ENCODE measurements at places on chromosomes 4 and X.

DNA sequence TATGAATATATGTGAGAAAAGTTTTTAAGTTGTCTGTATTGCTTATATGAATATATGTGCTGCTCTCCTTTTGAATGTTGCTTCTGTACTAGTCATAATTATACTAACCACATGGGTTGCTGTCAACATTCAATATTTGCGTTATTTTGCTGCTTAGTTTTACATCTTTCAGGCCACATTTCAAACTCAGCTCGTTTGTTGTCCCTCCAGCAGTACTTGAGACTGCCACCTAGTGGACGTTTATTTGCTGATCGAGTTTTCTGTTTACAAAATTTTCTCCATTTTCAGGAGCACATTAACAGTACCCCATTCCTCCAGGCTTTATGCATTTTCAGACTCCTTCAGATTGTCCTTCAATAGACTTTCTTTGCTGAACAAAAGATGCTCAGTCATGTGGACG lies 75.8 kb downstream of the NUDT11 start:
- no peak for DNase-seq

DNA sequence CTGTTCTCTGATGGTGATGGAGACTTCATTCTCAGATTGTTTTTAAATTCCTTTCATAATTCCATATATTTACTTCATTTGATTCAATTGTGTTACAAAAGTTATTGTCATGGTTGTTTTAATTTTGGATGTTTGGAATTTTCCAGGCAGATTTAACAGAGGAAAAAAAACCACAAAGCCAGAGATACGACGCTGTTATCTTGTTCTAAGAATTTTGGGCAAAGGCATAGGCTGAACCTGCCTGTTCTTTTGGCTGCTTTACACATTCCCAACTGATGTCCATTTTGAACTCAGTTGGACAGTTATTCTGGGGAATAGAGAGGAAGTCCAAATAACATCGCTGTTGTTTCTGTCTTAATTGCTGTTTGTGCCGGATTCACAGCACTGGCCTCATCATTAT lies 65.7 kb downstream of the LINC00632 start:
- DNase-seq: no peak

GRCh38 chrX:77930581-77930980 lies 20.1 kb downstream of the ATP7A start:
- no peak for DNase-seq

- DNase-seq: no peak
Observed at GRCh38 chrX:36462142-36462541, 542.6 kb downstream of the CFAP47 start.

GRCh38 chrX:6917666-6918065 lies 229.8 kb upstream of the STS start:
- DNase-seq: no peak

- DNase-seq: no peak
Observed at GRCh38 chr4:174259580-174259979, 23.9 kb downstream of the FBXO8 start.

DNA sequence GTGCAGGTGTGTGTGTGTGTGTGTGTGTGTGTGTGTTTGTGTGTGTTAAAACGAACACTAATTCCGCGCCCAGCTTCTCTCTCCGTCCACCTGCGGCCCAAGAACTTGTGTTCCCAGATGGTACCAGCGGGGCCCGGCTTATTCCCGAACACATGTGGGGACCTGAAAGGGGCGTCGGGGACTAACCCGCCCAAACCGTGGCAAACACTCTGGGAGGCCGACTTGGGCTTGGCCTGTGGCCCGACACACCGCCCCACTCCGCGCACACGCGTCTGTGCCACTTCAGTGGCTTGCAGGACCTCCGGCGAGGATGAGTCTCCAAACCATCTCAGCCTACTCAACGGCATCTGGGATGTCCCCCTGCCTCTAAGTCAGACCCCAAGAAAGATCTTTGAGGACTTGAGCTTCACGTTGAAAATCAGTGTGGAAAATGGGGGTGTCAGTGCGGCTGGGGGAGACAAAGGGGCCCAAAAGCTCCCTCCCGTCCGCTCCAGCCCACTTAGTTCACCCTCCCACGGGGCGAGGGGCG lies 790 bp upstream of the HHIP start:
- DNase-seq: no peak

DNA sequence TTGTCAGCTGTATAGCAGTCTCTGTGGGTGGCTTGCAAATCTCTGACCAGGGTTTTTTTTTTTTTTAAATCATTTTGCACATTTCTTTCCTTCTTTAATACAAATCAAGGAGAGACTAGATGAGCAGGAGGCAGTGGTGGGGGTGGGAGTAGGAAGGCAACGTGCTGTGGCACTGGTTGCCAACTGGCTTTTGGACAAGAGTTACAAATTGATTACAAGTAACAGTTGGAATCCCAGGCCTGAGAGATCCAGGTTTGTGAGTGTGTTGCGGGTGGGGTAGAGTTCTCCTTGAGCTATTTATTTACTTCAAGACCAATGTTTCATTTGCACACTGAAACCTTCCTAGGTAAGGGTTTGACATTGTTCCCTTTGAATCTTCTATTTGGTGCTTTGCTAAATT lies 325.3 kb downstream of the AFF2 start:
- DNase-seq: no peak

GRCh38 chrX:50769389-50770063 lies 44.5 kb downstream of the SHROOM4 start:
- no peak for DNase-seq

GRCh38 chrX:123731987-123732669 lies 724 bp downstream of the THOC2 start:
- peak; percentile 8 for DNase-seq

DNA sequence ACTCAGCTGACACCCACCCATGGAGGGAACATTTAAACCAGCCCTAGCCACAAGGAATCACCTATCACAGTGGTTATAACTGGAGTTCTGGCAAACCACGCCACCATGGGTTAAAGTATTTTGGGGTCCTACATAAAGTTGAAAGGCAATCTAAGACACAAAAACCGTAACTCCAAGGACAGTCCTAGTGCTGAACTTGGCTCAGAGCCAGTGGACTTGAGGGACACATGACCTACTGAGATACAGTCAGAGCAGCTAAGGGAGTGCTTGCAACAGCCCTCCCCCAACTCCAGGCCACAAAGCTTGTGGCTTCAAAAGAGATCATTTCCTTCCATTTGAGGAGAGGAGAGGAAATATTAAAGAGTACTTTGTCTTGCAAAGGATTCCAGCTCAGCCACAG lies 300.5 kb downstream of the FGF13 start:
- no peak for DNase-seq

DNA sequence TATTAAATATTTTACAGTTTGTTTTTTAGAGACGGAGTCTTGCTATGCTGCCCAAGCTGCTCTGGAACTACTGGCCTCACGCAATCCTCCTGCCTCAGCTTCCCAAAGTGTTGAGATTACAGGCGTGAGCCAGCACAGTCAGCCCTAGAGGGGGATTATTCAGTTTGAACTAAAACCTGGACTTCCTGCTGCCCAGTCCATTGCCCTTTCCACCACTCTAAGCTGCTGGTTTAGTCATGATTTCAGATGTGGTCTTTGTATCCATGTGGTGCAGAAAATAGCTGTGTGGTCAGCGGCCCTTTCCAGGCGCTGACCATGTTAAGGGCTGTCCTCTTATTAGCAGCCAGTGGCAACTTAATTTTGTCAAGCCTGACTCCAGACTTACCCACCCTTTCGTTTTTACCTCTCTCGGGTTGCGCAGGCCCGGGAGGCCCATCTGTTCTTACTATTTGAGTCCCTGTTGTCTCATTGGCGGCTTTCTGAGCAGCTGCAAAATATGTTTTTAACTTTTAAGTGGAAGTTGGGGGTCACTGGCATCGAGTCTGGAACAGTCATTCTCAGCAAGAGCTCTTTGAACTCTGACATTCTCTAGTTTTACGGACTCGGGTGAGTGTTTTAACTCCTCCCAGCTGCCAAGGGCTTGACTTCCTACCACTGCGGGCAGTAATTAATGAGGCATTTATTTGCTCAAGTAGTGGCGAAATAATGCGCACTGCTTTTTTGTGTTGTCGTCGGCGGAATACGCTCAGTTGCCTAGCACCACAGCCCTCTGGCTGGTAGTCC lies 773 bp upstream of the VMA21 start:
- DNase-seq: peak; percentile 20

DNA sequence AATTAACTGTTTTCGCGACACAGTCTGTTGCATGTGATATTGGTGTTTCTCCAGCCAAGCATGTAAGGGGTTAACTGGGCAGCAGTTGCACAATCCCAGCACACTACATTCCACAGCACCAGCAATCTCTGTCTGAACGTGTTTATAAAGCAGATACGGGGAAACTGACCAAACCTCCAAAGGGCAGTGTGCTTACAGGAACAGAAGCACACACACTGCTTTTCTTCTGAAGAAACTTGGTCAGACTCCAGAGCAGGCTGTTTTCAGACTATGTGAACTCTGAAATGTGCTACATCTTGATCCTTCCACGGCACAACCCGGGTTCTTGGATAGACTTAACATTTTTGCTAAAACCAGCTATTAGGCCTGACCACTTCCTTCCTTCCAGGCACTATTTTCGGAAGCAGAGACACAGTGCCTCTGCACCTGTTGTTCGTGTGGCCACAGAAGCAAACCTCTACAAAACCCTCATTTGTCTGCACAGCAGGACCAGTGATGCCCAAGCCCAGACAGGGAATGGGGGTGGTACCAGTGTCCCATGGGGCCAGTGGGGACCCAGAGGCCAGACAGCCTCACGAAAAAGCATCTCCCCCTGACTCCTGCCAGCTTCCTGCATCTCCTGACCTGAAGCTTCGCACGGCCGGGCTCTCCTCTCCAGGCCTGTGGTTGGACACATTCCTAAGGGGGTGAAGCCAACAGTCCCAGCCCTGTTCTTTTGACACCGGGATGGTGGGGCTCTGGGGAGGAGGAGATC lies 90.1 kb downstream of the IRF2 start:
- no peak for DNase-seq

GRCh38 chrX:107766470-107767150 lies 9.0 kb downstream of the TSC22D3 start:
- no peak for DNase-seq

- no peak for DNase-seq
Observed at GRCh38 chr4:48296365-48296764, 26.7 kb upstream of the TEC start.

GRCh38 chr4:4456816-4457578 lies 70.1 kb downstream of the NSG1 start:
- no peak for DNase-seq

DNA sequence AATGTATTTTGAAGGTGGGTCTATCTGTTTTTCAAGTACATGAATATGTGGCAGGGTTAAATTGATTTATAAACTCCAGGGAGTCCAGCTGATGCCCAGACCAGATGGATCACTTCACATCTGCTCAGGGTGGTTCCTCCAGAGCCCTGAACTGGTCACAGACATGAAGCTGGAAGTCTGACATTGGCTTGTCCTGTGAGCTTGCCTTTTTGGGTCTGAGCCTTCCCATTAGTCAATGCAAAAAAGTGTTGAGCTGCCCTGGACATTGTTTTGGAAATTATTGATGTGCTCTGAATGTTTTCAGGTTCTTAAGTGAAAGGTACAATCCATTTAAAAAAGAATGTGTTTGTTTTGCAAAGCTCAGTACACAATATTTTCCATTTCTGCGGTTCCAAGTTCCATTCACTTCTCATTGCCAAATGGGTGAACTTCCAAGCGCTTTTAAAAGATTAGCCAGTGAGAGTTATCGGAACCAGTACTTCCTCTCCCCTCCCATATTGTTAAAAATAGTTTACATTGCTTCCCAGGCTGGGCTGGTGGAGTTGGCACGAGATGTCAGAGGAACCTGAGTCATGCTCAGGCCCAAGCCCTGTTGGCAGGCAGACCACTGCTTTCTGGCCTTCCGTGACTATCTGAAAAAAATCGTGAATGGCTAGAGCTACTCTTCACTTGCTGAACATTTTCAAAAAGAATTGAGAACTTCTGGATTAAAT lies 52.1 kb downstream of the PDGFRA start:
- DNase-seq: no peak

- DNase-seq: no peak
Observed at GRCh38 chr4:108141213-108141950, 27.4 kb downstream of the LEF1 start.

- DNase-seq: no peak
Observed at GRCh38 chr4:153403726-153404125, 59.2 kb downstream of the MND1 start.

GRCh38 chrX:320126-320783 lies 1.7 kb upstream of the GTPBP6 start:
- no peak for DNase-seq

DNA sequence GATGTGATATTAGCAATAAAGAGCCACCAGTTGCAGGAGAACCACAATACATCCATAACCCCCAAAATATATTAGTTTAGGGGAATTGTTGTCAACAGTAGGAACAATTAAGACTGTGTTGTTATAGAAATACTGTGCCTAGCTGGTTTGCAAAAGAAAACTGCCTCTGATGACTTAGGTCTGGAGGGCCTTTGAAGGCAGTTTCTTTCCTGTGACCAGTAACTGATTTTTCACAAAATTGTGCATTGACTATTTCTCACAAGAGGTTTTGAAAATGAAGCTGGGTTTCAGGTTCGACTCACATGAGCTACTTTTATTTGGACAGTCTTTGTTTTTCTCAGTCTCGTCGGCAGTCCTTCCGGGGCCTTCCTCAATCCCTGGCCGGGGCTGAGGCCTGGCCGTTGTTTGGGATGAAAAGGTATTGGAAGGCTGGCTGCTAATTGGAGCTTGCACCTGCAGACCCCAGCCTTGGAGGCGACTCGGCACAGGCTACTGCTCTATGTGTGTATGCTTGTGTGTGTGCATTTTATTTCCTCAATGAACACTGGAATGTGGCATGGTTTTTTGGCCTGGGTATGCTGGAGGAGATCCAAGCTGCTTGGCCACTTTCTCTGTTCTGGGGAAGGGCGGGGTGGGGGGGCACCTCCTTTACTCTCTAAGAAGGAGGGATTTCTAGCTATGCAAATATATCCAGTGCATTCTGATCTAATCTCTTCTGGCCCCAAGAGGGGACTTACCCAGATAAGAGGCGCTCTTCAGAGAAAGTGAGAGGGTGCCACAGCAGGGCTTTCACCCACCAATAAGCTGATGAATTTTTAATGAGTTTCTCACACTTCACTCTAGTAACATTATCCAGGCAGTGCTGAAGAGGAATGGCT lies 49.5 kb upstream of the LNX1 start:
- peak; percentile 6 for DNase-seq

DNA sequence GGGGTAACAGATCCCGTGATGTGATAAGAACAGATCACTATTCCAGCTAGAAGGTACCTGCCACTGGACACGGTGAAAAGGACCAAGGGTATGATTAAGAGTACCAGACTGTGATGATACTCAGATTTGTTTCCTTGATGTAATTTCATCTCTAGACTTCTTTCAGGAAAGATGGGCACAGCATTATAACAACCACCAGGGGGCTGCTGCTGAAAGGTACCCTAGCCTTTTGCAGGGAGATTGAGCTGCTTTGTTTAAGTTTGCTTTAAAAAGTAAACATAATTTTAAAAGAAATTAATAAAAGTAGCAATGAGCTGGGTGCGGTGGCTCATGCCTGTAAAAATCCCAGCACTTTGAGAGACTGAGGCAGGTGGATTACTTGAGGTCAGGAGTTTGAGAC lies 145.4 kb downstream of the EMCN start:
- no peak for DNase-seq

- DNase-seq: no peak
Observed at GRCh38 chr4:140931911-140932310, 175.7 kb upstream of the TBC1D9 start.

GRCh38 chr4:20831746-20832145 lies 131.5 kb downstream of the PACRGL start:
- no peak for DNase-seq

- no peak for DNase-seq
Observed at GRCh38 chr4:140633124-140633523, 64.4 kb upstream of the UCP1 start.

All from NCI-H2107 (cell line).